ENCODE measurements at places on chromosomes 1 and 21.

DNA sequence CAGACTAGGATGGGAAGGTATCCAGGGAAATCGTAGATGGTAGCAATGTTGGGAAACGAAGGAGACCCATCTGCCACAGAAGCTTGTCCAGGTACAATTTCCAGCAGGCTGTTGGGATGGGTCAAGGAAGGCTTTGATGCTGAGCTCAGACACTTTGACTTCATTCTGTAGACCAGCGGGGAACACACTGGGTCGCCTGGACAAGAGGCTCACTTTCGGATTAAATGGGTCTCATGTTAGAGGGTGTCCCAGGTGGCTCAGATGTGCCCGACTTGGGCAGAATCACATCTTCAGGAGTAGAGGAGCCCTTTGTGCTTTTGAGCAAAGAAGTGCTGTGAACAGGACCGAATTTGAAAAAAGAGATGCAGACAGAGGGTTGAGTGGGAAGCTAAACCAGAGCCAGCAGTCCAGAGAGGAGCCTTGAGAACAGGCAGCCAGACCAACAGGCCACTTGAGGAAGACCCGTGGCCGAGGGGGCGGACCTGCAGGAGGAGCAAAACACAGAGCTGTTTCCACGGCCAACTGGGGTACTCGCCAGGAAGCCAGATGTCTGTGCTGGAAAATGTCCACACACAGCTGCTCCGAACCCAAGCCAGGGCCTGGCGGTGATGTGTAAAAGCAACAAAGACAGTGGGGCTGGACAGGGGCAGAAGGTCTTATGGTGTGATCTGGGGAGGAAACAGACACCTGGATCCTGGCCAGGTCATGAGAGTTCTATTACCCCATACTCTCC is 146.9 kb downstream of the AJAP1 start:
- peak; percentile 6 for DNase-seq

DNA sequence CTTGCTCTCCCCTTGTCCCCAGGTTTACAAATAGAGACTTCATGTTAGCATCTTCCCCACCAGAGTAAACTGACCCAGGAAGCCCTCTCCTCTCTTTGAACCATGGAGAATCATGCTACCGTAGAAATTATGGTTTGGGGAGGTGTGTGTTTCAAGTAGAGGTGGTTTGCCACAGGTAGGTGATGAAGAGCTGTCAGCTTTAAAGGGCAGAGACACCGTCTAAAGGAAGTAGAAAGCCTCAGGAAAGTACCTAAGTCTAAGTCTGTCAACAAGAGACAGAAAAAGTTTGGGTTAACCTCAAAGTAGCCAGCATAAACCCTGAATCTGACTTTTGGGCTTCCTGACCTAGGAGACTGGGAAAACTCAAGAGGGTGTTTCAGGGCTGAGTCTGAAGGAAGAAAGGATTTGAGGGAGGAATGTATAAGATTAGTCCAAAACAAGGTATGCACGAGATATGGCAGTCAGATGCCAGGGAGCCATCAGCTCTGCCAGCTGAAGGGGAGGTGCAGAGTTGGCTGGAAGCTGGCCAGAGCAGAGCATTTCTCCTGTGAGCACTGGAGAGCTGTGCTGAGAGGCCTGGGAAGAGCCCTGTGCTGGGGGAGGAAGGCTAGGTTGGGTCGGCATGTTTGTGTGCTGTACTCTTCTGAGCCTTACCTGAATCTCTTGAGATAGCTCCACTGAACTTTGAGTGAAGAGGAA is 14.3 kb downstream of the ADAMTSL4 start:
- DNase-seq = peak; percentile 36

- DNase-seq = no peak
Observed at GRCh38 chr1:110450929-110451328, at the start of gene PROK1. TSS of gene PROK1 (plus strand) at chr1:110451149. CDS start at chr1:110451217, 68 bp downstream.

DNA sequence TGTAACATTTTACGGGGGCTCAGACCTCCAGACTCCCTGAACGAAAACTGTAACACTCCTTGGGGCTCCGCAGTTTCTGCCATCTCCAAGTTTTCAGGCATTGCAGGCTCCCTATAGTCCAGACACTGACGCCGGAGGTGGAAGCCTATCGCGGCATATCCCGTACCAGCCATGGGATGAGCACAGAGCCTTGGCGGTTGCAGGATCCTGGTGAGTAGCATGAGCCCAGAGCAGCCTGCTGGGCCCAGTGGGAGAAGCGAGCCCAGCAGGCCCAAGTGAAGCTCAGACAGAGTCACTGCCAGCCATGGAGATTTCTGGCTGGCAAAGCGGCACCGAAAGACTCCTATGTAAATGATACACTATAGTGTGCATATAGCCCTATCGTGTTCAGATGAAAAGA is 446.8 kb downstream of the COL11A1 start:
- no peak for DNase-seq

DNA sequence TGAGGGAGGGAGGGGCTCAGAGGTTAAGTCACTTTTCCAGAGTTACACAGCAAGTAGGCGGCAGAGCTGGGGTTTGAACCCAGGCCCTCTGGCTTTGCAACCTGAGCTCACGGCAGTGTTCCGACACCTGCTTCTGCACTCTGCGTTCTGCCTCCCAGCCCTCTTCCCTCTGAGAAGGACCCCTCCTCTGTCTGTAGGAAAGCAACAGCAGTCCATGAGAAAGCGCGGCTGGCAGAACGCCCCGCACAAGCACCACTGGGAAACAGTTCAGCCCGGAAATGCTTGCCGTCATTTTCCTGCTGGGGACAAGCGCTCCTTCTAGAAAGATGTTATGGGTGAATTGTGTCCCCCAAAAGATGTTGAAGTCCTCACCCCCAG is 241.1 kb downstream of the NPHP4 start:
- DNase-seq = no peak

DNA sequence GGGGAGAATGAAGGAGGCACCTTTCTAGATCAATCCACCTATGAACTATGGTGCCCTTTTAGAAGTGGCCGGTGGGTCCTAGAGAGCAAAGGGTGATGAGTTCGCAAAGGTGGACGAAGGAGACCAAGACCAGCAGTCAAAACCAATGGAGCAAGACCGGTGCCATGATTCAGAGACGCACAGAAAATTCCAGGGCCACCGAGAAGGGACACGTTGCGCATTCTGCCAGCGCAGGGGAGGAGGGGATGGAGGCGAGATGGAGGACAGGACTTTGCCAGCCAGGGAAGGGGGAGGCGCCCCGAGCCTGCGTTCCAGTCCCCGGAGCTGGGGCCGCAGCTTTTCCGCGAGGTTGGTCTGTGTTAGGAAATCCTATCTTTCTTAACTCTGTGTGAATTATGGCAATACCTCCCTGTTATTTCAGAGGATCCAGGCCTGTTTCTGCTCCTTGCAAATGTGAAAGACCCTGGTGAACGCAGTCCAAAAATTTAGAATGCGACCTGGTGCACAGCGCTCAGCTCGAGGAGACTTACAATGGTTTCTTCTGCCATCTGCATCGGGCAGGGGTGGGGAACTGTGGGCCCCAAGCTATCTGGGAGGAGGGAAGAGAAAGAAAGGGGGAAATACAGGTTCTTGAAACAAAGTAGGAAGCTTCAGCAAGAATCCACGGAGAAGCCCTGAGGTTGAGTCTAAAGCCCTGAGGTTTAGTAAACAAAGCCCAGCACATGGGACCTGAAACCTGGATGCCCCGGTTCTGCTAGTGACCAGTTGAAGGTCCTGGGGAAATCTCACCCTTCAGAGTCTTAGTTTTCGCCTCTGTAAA is 129.4 kb downstream of the MRPS6 start:
- peak; percentile 33 for DNase-seq

GRCh38 chr1:66570196-66570595 is 36.2 kb downstream of the SGIP1 start:
- DNase-seq = no peak

GRCh38 chr1:234398849-234399381 is 25.7 kb downstream of the COA6 start:
- no peak for DNase-seq

DNA sequence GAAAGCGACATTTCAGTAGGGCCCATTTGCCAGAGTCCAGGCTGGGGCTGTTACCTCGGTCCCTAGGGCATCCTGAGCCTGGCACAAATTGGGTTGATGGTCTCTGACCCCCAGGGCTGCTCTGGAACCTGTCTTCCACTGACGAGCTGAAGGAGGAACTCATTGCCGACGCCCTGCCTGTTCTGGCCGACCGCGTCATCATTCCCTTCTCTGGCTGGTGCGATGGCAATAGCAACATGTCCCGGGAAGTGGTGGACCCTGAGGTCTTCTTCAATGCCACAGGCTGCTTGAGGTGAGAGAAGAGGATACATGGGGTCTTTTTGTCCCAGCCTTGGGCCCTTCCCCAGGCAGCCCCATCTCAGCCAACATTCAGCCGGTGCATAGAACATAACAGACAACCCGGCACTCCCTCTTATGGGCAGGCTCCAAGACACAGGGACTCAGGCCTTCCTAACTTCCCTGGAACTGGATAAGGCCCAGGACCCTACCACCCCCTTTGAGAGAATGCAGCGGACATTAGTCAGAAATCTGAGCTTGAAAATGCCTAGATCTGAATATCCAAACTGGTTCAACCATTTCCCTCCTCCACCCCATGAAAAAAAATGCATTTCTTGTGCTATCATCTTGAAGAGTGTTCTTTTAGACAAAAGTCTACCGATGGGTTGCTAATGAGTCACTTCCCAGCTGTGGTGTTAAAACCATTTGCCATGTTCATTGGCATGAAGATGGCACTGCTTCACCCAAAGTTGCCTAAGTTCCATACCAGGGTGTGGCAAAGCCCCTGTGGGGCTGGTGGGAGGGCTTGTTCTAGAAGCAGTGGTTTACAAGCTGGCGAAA is 35.4 kb downstream of the PKP1 start:
- DNase-seq = no peak

- peak; percentile 60 for DNase-seq
Observed at GRCh38 chr1:29736582-29737188, 500.4 kb downstream of the PTPRU start.

GRCh38 chr1:150562446-150563339 is 13.5 kb downstream of the ADAMTSL4 start:
- DNase-seq = no peak
